AML-193 (cell line): ENCODE measurements at places on chromosomes 13 and 19.

- DNase-seq: no peak
These were observed 150.6 kb upstream of the SPACA7 start for GRCh38 chr13:112225429-112226090.

DNA sequence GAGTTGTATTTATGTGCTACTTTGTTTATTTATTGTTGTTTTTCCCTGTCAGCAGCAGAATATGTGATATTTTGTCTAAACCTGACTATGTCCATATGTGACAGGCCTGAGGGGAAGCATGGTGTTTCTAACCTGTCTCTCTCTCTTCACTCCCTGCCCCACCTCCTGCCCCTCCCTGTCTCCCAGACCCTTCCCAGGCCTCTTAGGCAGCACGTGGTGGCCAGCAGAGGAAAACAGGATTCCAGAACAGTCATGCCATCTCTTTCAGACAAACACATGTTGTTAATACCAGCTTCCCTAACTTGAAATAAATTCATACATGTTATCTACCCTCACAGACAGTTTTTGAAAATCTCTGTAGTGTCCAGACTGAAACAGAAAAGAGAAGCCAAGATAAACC, 31.0 kb upstream of the ATP11A start:
- DNase-seq: no peak

GRCh38 chr19:40225440-40226305, 816 bp downstream of the CCNP start:
- DNase-seq: no peak

DNA sequence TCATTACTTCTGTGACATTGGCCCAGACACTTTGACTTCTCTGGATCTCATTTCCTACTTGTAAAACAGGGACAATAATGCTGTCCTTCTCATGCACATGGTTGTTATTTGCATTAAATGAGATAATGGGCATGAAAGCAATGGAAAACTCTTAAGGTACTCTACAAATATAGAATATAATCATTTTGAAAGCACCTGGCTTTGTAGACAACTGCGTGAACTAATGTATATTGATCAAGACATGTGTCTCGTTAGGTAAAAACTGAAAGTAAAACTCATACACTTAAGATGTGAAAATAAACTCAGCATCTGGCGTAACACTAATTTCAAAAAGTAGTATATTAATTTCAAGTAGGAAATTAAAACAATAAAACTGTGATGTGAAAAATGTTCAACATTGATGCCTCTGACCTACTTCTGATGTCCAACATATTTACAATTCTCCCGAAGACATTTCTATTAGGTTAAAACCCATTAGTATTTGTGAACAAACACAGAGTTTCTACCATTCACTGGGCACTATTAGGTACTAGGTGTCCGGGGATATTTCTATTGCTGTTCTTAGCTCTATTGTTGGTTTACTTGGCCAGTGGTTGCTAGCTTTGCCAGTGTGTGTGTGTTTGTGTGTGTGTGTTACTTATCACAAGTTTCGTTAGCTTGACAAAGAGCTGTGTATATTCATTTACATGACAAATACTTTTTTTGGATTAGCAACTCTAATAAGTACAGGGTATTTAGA, 220.5 kb downstream of the KCNRG start:
- no peak for DNase-seq

DNA sequence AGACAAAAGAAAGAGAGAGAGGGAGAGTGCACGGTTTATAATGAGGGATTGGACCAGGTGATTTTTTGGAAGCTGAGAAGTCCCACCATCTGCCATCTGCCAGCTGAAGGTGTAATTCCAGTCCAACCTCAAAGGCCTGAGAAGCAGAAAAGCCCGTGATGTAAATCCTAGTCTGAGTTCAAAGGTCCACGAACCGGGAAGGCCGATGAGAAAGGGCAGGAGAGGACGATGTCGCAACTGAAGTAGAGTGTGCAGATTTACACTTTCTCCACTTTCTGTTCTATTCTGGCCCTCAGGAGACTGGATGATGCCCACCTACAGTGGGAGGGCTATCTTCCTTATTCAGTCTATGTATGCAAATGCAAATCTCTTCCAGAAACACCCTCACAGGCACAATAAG, 500.0 kb downstream of the DIAPH3 start:
- DNase-seq: no peak

GRCh38 chr19:40613690-40614621, 12.8 kb downstream of the LTBP4 start:
- no peak for DNase-seq

GRCh38 chr19:50728084-50728737, 5.0 kb downstream of the CLEC11A start:
- DNase-seq: no peak

DNA sequence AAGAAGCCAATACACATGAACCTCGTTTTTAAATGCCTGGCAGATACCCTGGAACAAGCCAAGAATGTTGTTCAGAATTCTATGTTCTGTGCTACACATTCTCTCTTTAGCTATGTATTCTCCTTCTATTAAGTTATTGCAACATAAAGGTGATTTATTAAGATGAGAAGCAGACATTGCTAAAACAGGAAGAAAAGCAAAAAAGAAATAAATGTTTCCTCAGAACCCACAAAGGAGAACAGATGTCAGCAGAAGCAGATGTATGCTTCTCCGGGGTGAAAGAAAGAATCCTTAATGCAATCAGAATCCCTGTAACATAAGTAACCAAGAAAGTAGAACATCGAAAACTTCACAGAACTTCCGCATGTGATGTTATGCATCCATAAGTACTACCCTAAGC, 302.9 kb downstream of the DCT start:
- DNase-seq: no peak

DNA sequence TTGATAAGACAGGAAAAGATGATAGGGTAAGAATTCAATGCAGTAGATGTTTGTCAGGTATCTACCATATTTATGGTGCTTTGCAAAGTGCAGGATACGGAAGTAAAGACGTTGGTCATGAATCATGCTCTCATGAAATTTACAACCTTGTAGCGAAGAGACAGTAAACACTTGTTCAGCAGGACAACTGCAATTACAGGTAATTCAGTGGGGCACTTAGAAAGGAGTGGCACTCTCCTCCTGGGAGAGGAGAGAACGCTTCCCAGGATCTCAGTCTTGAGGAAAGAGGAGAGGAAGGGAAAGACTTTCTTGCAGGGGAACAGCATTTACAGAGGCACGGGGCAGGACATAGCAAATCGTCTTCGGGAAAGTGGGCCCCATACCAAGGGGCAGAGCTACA, 46.4 kb downstream of the SOX1 start:
- DNase-seq: no peak

DNA sequence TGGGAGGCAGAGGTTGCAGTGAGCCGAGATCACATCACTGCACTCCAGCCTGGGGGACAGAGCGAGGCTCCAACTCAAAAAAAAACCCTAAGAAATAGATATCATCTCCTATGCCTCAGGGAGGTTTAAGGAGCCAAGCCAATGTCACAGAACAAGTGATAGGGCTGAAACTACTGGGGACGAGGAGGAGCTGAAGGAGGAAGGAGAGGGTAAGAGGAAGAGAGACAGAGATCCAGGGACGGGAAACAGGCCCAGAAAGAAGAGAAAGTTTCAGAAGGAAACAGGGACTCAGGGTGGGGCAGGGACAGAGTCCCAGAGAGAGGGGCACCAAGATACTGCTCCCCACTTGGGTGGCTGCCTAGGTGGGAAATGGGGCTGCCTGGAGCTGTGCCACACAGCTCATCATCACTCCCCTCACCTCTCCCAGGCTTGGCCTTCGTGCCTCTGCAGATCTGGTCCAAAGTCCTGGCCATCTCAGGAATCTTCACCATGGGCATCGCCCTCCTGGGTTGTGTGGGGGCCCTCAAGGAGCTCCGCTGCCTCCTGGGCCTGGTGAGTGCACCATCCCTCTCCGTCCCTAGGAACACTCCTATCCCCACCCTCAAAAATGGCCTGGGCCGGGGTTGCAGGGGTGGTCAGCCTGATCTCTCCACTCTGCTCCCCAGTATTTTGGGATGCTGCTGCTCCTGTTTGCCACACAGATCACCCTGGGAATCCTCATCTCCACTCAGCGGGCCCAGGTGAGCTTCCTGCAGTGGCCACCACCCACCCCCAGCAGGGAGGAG, 1.5 kb downstream of the CD37 start:
- DNase-seq: no peak

GRCh38 chr19:40798683-40799557, at the start of gene EGLN2:
Gene EGLN2 (plus strand): TSS chr19:40799191. CDS start chr19:40800573, 1,382 bp downstream.
- peak; percentile 98 for DNase-seq

DNA sequence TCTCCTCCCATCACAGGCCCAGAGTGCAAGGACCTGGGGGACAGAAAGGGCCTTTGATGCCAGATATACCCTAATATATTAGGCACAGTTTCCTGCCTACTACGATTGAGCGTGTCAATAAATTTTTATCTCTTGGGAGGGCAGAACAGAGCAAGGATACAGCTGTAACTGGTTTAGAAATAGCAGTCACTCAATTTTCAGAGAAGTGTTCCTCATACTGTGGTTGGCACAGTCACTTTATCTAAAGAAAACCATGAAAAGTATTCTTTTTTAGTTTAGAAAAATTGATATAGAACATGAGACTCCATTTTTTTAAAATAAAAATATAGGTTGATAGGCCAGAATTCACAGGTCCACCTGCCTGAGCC, 460 bp upstream of the ZNF155 start:
- no peak for DNase-seq

GRCh38 chr19:4987256-4987655, 18.3 kb downstream of the KDM4B start:
- DNase-seq: no peak

DNA sequence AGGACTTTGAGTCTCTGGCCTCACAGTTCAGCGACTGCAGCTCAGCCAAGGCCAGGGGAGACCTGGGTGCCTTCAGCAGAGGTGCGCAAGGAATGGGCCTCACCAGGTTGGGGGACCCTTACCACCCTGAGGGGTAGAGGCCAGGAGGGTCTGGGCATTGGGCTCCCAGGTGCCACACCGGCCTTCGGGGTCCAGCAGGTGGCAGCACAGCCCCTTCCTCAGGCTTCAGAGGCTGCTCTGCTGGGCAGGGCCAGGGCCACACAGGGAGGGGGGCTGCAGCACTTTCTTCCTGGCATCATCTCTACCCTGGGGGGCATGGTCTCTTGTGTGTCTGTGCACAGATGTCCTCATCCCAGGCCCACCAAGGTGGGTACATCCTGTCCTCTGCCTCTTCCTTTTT, 12.9 kb downstream of the PIN1 start:
- DNase-seq: no peak

DNA sequence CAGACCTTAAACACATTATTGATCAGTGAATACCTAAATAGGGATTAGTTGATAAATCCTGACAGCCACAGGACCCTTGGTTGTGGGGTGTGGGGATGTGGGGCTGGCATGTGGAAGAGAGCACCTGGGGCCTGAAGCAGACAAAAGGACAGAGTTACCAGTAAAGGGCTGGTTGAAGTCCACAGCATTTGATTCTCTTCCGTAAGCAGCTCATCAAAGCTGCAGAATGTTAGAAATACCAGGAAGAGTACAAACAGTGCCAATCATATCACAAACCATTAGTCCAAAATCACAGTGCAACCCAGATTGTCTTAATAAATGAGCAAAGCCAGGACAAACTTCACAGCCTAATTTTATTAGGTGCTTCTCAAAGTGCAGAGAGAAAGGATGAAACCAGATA, 92.5 kb upstream of the KL start:
- DNase-seq: no peak
